Suppressor macrophage (primary cell): ENCODE measurements at places on chromosomes 6 and 20.

DNA sequence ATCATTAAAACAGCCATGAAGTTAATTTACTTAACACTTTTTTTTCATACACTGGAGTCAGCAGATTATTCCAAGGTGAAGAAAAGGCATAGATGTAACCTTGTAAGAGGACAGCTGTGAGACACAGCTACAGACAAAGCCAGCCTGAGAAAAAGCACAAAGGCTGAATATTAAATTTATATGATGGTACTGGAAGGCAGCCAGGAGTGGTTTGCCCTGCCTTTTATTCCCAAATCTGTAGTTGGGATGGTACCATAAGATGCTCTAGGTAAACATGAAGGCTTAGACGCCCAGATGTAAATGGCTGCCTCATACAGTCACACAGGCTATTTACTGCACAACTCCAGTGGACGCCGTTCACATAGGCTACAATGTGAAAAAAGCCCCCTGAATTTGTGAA, 42.1 kb upstream of the LOC128125822 start:
- no peak for DNase-seq

- DNase-seq = no peak
Observed at GRCh38 chr20:36951979-36952738, 651 bp upstream of the SAMHD1 start.

- DNase-seq = no peak
Observed at GRCh38 chr6:66838764-66839163, 1131.7 kb upstream of the EYS start.

GRCh38 chr6:143598466-143599080, 79.2 kb upstream of the PHACTR2 start:
- peak; percentile 74 for DNase-seq

GRCh38 chr20:63067721-63068560, 61.2 kb upstream of the BHLHE23 start:
- no peak for DNase-seq

- no peak for DNase-seq
Observed at GRCh38 chr6:114467931-114468330, 125.1 kb upstream of the HS3ST5 start.

GRCh38 chr20:51600016-51600420, 57.5 kb upstream of the NFATC2 start:
- DNase-seq = no peak

- DNase-seq = no peak
Observed at GRCh38 chr6:11773013-11773412, 5.6 kb downstream of the ADTRP start.

GRCh38 chr6:112911959-112912358, 564.8 kb downstream of the RFPL4B start:
- DNase-seq = no peak

- DNase-seq = no peak
Observed at GRCh38 chr6:141290941-141291721, 841.6 kb upstream of the GJE1 start.

GRCh38 chr6:70479236-70479635, 65.9 kb downstream of the FAM135A start:
- DNase-seq = no peak

GRCh38 chr6:150451807-150452427, 83.1 kb downstream of the IYD start:
- no peak for DNase-seq

DNA sequence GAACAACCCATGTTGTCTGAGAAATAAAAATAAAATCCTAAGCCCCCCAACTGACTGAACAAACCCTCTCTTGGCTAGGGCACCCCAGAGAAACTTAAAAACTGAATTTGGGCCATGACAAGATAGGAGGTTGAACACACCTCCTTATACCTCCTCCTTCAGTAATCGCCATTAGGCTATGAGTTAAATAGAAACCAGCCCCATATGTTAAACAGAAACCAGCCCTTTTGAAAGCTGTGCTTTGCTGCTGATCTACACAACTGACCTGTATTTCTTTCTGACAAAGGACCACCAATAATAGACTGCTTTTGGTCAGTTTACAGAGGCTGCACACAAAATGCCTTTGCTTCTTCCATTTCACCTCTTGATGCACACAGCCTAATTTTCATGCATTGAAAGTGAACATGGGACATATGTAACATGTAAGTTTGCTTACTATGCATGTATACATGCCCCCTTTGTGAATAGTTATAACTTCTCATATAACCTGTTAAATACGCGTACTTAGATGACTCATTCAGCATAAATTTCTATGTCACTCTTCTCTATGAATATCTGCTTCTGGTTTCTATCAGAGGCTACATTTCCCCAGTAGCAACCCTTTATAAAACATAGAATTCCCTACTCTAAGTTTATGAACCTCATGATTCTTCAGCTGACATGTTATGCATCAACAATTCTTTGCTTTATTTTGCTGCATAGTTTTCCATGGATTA, 462.9 kb downstream of the COL12A1 start:
- no peak for DNase-seq
